ENCODE measurements at places on chromosomes 6 and 20. TPM values are rescaled to one million over a fixed set of nuclear protein-coding genes. Genes with fewer than 3 reads are reported as not detected.
A peak's percentile ranks its signal among the peaks of the same experiment; 100 is the strongest.

The SRMS gene
- total RNA-seq = not detected

The HLA-DOB gene
- not detected for total RNA-seq

The RBBP8NL gene
- not detected for total RNA-seq

The COL12A1 gene
- total RNA-seq = 1,393 TPM

DNA sequence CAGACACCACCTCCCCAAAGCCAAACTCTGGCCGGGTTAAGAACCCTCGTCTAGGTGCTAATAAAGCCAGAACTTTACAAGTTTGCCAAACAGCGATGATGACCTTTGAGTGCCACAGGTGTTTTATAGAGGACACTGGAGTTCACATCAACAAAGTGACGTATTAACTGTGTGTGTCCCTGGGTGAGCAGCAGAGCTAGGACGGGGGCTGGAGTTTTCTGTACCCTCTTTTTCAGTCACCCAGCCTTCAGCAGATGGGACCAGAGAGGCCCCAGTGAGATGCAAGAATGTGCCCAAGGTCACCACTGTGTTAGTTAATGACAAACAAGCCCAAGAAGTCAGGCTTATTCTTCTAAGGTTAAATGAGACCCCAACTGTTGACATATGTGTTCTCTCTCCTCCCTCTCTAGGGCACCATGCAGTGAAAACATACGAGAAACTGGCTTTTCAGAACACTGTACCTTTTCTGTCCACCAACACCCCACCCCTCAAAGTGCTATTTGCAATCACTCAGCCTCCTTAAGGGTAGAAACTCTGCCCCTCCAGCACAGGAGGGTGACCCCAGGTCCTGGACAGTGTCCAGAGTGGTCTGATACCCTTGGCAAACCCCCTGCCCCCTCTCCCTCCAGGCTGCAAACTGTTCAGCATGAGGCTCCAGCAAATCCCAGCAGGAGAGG, 5.2 kb downstream of the SDC4 start:
- peaks cover 60% of the 10 kb centered on the region for H3K36me3 ChIP-seq
- peaks cover 84% of the 10 kb centered on the region for H3K4me1 ChIP-seq
- DNase-seq = no peak
- H3K4me3 ChIP-seq = peak overlapping the region; percentile 90

DNA sequence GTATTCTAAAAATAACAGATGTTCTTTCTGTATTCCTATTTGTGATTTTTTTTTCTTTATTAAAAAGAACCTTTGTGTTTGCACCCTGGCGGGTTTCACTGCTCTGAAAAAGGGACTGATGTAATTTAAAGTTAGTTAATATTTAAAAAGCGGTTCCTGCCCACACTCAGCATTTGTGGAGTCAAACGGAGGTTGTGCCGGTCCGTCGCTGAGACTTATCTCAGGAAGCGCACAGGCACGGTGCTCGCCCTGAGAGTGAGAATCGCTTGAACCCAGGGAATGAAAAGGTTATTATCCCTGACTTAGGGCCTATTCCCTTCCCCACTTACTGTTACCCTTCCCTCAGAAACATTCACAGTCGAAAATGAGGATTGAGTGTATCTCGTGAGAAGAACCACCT, 366.7 kb downstream of the THBS2 start:
- no peaks in the 10 kb centered on the region for H3K4me1 ChIP-seq
- H3K27ac ChIP-seq = no peak overlapping the region
- no peaks in the 10 kb centered on the region for H3K36me3 ChIP-seq
- DNase-seq = peak; percentile 54
- H3K4me3 ChIP-seq = no peak overlapping the region

DNA sequence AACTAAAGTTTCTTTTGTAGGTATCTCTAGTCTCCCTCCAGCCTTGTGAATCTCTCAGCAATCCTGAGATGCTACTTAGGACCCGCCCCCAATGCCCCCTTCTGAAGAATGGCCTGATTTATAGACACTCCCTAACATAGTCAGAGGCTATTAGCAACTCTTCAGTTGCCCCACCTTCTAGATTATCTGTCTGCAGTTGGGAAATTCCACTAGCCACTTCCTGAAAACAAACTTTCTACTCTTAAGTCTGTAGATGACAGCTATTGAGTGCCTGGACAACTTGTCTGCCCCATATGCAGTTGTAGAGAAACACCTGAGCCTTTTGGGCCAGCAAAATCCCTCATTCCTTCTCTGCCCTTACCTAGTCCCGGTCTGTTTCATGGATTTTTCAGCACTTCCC, 188.2 kb upstream of the PREP start:
- no peak overlapping the region for H3K4me3 ChIP-seq
- H3K36me3 ChIP-seq = no peaks in the 10 kb centered on the region
- peak; percentile 29 for DNase-seq
- no peaks in the 10 kb centered on the region for H3K27me3 ChIP-seq
- peaks cover 27% of the 10 kb centered on the region for H3K4me1 ChIP-seq
- no peak overlapping the region for H3K27ac ChIP-seq

GRCh38 chr6:24099181-24099580, 26.8 kb upstream of the NRSN1 start:
- no peak overlapping the region for H3K4me3 ChIP-seq
- H3K27me3 ChIP-seq = no peaks in the 10 kb centered on the region

GRCh38 chr20:62946918-62947317, 5.6 kb upstream of the SLC17A9 start:
- H3K4me1 ChIP-seq = no peaks in the 10 kb centered on the region
- H3K4me3 ChIP-seq = no peak overlapping the region
- no peak overlapping the region for H3K27ac ChIP-seq
- no peaks in the 10 kb centered on the region for H3K27me3 ChIP-seq
- no peak for DNase-seq

DNA sequence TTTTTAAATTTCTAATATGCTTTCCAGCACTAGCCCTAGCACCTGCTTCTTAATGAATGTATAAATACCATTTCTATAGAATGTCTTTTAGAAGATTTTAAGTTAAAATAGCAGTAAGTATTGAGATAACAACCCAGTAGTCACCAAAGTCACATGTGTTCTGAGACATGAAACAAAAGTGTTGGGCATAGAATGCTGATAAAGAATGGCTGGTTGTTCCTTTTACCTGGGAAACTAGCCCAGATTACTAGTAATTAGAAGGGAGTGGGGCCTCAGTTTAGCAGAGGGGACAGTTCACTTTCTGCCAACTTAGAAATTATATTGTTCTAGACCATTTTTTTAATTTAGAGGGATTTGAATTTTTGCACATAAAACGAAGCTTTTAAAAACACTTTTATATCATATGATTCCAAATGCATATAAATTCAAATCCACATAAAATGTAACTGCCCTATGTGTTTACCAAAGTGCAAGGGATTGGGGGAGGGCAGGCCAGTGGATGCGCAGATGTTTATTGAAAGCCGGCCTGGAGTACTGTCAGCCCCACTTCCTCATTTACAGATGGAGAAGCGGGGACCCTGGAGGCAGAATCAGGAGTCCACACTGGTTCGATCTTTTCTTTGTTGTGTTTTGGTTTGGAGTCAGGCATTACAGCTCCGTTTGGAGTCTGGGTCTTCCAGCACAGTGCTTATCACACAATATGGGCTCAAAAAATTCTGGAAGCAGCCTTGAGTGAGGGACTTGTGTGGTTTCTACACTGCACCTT, 139.8 kb downstream of the ZDHHC14 start:
- no peak overlapping the region for H3K27ac ChIP-seq
- H3K4me1 ChIP-seq = no peaks in the 10 kb centered on the region
- H3K27me3 ChIP-seq = no peaks in the 10 kb centered on the region
- no peak for DNase-seq
- no peak overlapping the region for H3K4me3 ChIP-seq

DNA sequence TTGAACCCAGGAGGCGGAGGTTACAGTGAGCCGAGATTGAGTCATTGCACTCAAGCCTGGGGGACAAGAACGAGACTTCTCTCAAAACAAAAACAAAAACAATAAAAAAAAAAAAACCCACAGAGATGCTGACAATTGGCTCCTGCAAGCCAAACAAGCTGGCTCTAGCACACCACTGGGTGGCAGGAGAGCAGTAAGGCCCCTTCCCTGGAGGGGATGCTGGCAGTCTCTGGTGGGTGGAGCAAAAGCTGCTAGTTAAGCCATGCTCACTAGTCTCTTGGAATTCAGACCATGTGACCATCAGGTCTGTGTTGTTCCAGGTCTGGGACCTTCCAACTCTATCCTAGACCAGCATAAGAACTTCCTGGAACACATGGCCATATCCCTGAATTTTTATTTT, 18.9 kb upstream of the DSN1 start:
- H3K36me3 ChIP-seq = peaks cover 51% of the 10 kb centered on the region
- no peak overlapping the region for H3K27ac ChIP-seq
- peak; percentile 93 for DNase-seq
- H3K4me3 ChIP-seq = no peak overlapping the region
- no peaks in the 10 kb centered on the region for H3K27me3 ChIP-seq

DNA sequence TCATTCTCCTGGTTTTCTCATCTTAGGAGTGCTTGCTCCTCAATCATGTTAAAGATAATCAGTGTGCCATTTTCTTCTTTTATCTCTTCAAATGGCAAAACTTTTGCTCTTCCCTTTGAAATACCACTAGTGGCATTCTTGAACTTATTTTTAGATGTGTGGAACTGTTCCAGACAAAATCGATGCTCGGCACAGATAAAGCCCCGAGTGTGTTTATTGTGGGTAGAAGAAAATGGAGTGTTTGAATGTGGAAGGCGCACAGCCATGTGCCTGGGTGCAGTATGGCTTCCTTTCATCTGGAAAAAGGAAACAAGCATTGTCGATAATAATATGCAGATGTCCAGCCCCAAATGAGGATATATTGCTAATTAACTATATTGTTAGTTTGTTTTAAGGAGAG, 42.4 kb downstream of the ISM1 start:
- peaks cover 2% of the 10 kb centered on the region for H3K4me1 ChIP-seq
- DNase-seq = no peak
- H3K27ac ChIP-seq = no peak overlapping the region
- H3K4me3 ChIP-seq = no peak overlapping the region
- no peaks in the 10 kb centered on the region for H3K36me3 ChIP-seq

- no peak for DNase-seq
- no peak overlapping the region for H3K4me3 ChIP-seq
- H3K27me3 ChIP-seq = no peaks in the 10 kb centered on the region
- H3K36me3 ChIP-seq = no peaks in the 10 kb centered on the region
- no peak overlapping the region for H3K27ac ChIP-seq
- H3K4me1 ChIP-seq = peaks cover 6% of the 10 kb centered on the region
These were observed 145.3 kb upstream of the TCF21 start for GRCh38 chr6:133743621-133744020.

GRCh38 chr6:37074053-37074827, 68.8 kb downstream of the FGD2 start:
- H3K4me3 ChIP-seq = no peak overlapping the region
- H3K4me1 ChIP-seq = peaks cover 26% of the 10 kb centered on the region
- DNase-seq = peak; percentile 85
- H3K27ac ChIP-seq = no peak overlapping the region
- no peaks in the 10 kb centered on the region for H3K27me3 ChIP-seq

DNA sequence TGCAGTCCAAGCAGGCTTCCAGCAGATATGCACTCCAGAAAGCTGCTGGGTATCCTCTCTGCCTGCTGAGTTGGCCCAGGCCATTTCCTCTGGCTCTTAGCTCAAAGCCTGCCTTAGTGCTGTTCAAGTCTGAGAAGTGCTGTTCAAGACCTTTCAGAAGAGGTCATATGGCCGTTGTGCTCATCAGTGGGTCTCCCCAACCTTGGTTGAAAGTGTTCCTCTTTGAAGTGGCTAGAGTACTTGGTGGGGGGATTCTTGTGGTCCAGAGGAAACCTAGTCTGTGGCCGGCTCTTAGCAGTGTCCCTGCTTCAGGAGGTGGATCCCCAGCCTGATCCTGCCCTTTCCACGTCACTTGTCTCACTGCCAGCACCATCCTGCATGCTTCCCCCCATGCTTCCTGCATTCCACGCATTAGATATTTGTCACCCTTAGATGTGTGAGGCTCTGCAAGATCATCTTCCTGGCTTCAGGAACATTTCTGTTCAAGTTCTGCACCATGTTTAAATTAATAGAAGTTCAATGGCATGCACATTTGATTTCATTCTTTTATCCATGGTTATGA, 105.0 kb downstream of the FIG4 start:
- H3K36me3 ChIP-seq = no peaks in the 10 kb centered on the region
- H3K27me3 ChIP-seq = no peaks in the 10 kb centered on the region
- DNase-seq = no peak
- no peak overlapping the region for H3K27ac ChIP-seq
- H3K4me3 ChIP-seq = no peak overlapping the region
